ENCODE measurements at places on chromosomes 5 and 9.
A peak's percentile ranks its signal among the peaks of the same experiment; 100 is the strongest.

- no peak for DNase-seq
These were observed 287.1 kb upstream of the ZNF462 start for GRCh38 chr9:106575823-106576222.

GRCh38 chr9:88917375-88917774 is 73.9 kb upstream of the S1PR3 start:
- DNase-seq, result no peak

GRCh38 chr9:37437621-37438020 is 15.1 kb downstream of the GRHPR start:
- no peak for DNase-seq

- DNase-seq, result no peak
These were observed 456.4 kb downstream of the GADD45G start for GRCh38 chr9:90061187-90061586.

- no peak for DNase-seq
These were observed 770.0 kb upstream of the CDH10 start for GRCh38 chr5:25414742-25415141.

DNA sequence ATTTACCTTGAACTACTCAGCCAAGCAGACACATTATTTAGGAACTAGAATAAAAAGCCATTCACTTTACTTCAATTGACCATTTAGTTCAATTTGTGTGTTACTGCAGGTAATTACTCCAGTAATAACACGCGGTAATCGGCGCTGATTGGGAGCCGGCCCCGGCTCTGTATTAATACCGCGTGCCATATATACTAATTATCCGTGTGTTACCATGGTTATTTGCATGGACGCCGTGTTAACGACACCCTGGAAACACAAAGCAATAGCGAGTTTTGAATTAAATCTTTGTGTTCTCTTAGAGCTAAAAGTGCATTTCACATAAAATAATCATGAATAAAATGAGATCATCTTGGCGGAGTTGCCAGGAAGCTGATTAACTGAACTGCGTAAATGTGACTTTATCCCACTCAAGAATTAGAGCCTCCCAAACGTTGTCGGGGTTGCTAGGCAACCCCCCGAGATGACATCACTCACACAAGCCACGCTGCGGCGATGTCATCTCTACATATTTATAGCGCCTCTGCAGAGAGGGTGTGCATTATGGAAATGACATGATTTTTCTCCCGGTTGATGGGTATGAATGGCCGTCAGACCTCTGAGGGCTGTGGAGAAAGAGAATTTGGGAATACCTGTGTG is 41.4 kb upstream of the RNU6ATAC start:
- peak; percentile 91 for DNase-seq

- DNase-seq, result peak; percentile 28
These were observed 1.2 kb downstream of the ROR2 start for GRCh38 chr9:91948597-91949391.

DNA sequence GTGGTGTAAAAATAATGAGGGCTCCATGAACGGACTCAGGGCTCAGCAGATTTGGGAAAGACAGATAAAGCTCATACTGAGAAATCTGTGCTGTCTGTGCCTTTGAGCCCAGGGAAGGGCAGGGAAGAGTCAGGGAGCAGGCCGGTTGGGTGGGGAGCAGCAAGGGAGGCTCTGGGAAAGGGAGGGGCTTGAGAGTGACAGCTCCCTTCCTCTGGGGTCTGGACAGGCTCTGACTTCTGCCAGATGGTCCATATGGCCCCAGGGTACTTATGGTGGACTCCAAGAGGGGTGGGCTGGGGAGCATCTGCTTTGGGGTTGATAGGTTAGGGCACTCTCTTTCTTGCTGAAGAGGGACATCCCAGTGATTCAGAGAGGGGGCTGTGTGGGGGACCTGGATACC is 2.1 kb downstream of the NPR2 start:
- DNase-seq, result no peak

GRCh38 chr5:111966290-111966689 is 209.3 kb upstream of the NREP start:
- no peak for DNase-seq

GRCh38 chr9:88537761-88538091 is 2.7 kb downstream of the NXNL2 start:
- peak; percentile 21 for DNase-seq

DNA sequence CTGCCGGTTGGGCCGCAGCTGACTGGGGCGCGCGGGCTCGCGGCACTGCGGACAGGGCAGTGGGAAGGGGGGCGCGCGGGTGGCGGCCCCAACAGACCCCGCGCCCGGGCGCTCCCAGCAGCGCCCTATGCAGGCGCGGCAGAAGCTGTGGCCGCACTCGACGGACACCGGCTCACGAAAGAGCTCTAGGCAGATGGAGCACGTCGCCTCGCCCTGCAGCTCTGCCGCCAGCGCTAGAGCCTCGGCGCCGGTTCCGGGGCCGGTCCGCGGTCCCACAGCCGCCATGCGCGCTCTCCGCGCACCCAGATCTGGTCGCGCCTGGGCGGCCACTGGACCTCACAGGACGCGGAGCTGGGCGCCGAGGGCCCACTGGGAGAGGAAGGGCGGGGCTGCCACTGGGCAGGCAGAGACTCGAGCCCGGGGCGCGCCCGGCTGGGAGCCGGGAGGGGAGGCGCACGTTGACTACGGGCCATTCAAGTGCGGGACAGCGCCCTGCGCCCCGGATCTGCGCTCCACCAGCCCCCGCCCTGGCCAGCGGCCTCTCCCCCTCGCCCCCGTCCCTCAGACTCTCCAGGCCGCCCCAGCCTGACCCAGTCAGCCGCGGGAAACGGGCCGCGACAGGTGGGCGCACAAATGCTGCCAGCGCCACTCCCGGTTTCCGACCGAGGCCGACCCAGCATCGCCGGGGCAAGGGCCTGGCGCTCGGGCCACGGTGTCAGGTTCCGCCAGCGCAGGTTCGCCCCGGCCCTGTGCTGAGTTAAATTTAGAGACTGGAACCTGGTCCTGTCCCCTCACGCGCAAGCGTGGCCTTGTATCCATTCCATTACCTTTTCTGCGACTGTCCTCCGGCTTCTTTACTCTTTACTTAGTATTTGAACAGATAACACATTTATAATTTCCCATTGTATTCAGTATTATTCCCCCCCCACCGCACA is at the start of gene TRIM7:
Gene TRIM7, minus strand, starts transcription at position 371 of the 935 bp plus-strand sequence. Its CDS starts 86 bp downstream, at position 285.
- no peak for DNase-seq

DNA sequence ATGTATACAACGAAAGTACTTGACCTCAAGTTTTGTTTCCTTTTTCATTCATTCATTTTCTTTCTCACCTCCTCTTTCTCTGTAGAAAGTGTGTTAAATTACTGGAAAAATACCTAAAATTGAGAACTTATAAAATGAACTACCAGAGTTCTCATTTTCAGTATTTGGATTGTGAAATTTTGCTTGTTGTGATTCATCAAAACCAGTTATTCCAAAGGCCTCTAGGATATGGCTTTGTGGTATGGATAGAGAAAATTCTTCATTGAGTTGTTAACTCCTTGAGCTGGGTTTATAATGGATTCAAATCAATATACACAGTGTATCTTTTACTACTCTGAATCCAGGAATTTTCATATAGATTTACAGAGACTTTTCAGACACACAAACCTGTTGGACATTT is 287.6 kb downstream of the KDM4C start:
- DNase-seq, result no peak

- no peak for DNase-seq
These were observed 494 bp upstream of the STK32A start for GRCh38 chr5:147234239-147234824.

DNA sequence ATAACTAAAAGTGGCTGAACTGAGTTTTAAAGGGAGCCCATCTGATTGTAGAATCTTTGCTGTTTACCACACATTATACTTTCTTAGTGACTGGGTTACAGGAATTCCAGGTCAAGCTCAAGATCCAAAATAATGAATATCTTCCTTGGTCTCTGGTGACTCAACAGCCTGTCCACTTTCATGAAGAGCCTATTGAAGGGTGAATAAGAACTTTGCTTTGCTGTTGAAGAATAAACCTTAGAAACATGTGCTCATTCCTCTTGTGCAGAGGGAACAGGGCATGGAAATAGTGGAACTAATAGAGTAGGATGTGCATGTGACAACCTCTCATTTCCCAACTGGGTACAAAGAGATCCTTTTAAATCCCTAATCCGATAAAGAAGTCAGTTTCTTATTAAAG is 21.4 kb downstream of the ALDH1A1 start:
- no peak for DNase-seq

- DNase-seq, result no peak
These were observed 27.0 kb upstream of the SLC6A3 start for GRCh38 chr5:1471997-1472963.

DNA sequence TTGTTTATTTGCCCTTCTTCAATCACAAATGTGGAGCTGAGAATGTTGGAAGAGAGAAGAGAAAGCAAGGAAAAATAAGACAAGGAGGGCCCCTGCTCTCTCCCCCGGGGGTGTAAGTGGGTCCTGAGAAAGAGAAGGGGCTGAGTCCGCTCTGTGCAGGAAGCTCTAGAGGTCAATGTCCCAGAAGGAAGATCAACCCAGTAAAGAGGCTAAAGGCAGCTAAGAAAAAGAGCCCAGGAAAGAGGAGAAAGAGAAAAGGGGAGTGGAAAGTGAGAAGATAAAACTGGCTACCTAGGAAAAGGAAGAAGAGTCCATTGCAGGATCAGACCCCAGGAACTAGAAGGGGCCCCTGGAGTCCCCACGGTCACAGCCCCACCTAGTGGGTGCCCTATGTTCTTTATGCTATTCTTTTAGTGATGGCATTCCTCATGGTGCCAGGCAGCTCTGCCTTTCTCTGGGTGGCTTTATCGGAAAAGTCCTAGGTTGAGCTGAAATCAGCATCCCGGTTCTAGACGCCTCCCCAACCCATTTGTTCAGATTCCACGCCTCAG is 583.4 kb downstream of the ACTL7B start:
- DNase-seq, result peak; percentile 98

- DNase-seq, result peak; percentile 62
These were observed 45.0 kb upstream of the VLDLR start for GRCh38 chr9:2576631-2577030.

DNA sequence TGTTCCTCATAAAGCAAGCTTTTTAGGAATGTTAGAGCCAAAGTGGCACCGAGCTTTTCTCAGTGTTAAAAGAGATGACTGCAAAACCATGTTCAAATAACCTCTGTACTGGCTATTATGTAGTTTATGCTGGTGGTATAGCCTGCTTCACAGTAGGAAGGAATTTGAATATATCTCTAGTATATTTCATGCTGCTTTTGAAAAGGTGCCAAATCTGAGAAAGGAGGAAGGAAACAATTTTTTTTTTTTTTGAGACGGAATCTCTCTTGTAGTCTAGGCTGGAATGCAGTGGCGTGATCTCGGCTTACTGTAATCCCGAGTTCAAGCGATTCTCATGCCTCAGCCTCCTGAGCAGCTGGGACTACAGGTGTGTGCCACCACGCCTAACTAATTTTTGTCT is 13.5 kb downstream of the CREBRF start:
- DNase-seq, result no peak

DNA sequence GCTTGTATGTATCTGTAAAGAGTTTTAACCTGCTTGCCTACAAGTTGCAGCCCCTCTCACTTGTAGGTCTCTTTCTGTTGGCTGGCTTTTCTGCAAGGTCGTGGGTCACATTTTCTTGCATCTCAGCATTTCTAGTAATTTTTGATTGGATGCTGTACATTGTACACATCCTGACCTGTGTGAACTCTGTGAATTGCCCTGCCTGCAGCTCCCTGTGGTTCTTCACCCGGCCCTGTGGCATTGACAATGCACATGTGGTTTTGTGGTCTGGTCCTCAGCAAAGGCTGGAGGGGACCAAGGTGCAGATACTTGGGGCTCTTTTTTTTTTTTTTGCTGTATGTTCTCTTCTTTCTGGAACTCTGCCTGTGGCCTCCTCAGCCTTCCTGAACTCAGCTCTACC is 53.6 kb downstream of the WNK2 start:
- no peak for DNase-seq

- DNase-seq, result no peak
These were observed 29.2 kb downstream of the UGCG start for GRCh38 chr9:111925784-111926183.

DNA sequence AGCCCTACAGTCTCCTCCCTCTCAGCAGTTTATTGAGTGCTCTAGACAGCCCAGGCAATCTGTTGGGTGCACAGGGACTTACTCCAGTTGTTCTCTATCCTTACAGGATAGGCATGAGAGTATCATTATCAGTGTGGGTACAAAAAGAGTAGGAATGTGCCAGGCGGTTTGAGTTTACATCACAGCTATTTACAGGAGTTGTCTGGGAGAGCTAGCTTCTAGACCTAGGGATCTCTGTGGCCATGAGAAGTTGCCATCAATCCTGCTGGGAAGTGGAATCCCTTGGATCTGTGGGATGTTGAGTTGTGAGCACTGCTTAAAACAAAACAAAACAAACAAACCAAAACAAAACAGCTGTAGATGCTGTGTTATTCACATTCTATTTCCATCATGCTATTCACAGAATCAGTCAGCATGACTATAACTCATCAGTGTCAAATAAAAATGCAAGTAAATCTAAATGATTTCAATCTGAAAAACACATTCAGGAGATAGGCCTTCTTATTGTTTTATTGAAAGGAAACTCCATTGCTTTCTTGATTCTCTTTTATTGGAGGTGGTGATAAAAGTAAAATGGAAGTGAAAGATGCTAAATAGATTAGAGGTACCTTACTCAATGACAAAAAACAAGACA is 552.4 kb upstream of the ZNF608 start:
- DNase-seq, result no peak

DNA sequence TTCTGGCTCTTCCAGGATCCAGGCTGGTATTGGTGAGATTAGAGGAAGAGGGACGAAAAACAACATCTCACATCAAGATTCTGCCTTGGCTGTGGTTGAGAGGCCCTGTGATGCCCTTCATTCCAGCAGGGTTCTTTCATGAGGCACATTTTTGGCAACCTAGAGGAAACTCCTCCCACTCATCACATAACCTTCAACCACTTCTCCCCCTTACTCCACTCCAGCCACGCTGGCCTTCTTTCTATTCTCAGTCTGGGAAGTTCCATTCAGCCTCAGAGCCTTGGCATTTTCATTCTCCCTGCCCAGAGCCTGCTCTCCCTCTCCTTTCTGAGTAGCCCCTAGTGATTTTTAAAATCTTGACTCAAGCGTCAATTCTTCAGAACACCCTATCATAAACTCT is 337.5 kb downstream of the ZSWIM6 start:
- no peak for DNase-seq

All from NCI-H748 treated with DMSO at 0.1 percent for 48 hours (cell line).